ENCODE measurements at places on chromosomes 3 and 15. TPM values are rescaled to one million over a fixed set of nuclear protein-coding genes. Genes with fewer than 3 reads are reported as not detected.

Gene NPAP1
- polyA plus RNA-seq, result not detected

Gene HIGD1A
- polyA plus RNA-seq, result 271 TPM

Gene CCR5
- 0.33 TPM for polyA plus RNA-seq

Gene GOLGA6L10
- polyA plus RNA-seq, result 0.84 TPM

Gene TRH
- polyA plus RNA-seq, result not detected

Gene SEMA3G
- polyA plus RNA-seq, result not detected

Gene DNAJA4
- 4.2 TPM for polyA plus RNA-seq

Gene CRELD1
- polyA plus RNA-seq, result 9.3 TPM

Gene PIERCE2
- polyA plus RNA-seq, result 0.80 TPM

Gene CX3CR1
- 0.53 TPM for polyA plus RNA-seq

Gene DUOXA2
- polyA plus RNA-seq, result not detected

Gene CLDN18
- polyA plus RNA-seq, result 0.28 TPM

Gene AMOTL2
- polyA plus RNA-seq, result 0.05 TPM

Gene CHRNA7
- not detected for polyA plus RNA-seq

Gene GOLGA8Q
- not detected for polyA plus RNA-seq

Gene GUCA1C
- polyA plus RNA-seq, result not detected

Gene PLA2G4B
- polyA plus RNA-seq, result 6.3 TPM

Gene DNAJC13
- polyA plus RNA-seq, result 11.5 TPM

Gene BLM
- 45.5 TPM for polyA plus RNA-seq

Gene ATP13A5
- polyA plus RNA-seq, result not detected

Gene RTP3
- not detected for polyA plus RNA-seq

Gene SRGAP3
- polyA plus RNA-seq, result 1.7 TPM

Gene ZNF860
- polyA plus RNA-seq, result not detected

Gene NR1I2
- polyA plus RNA-seq, result 1.1 TPM

Data from GM12878 (cell line).